ENCODE measurements at places on chromosomes 12 and 14.

- no peak for DNase-seq
Observed at GRCh38 chr12:11576104-11576503, 73.4 kb upstream of the ETV6 start.

DNA sequence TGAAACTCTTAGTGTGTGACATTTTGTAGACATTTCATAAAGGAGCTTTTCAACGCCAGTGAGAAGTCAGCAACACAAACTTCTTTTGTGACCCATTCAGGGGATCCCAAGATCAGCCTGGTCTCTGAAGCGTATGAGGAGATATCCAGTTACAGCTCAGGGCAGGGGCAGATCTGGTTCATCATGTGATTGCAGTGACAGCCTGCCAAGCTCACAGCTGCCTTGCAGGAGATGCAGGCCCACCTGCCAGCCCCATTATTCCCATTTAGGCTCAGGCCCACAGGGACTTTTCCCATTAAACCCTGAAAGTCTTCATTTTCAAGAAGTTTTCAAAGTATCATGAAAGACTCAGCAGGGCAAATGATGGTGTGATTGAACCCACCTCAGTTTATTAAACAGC, 38.3 kb downstream of the SRGAP1 start:
- no peak for DNase-seq

DNA sequence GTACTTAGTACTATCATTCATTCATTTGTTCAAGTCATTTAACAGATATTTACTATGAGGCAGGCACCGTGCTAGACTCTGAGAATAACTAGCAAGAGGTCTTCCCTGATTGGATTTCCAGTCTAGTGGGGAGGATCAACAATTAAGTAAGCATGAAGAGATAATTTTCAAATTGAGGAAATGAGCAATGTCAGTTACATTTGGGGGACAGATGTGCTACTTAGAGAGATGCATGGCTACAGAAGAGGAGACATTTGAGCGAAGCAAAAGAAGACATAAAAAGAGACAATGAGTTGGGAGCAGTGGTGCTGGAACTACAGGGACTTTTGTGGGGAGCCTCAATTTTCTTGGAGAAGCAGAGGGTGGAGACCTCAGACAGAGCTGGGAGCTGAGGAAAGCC, 7.7 kb downstream of the KCNA5 start:
- DNase-seq = no peak

- DNase-seq = no peak
Observed at GRCh38 chr14:76951166-76951565, 77.3 kb downstream of the IRF2BPL start.

GRCh38 chr12:65470256-65470655, 191.8 kb downstream of the MSRB3 start:
- DNase-seq = no peak

GRCh38 chr12:91311081-91311480, 128.5 kb upstream of the DCN start:
- no peak for DNase-seq

DNA sequence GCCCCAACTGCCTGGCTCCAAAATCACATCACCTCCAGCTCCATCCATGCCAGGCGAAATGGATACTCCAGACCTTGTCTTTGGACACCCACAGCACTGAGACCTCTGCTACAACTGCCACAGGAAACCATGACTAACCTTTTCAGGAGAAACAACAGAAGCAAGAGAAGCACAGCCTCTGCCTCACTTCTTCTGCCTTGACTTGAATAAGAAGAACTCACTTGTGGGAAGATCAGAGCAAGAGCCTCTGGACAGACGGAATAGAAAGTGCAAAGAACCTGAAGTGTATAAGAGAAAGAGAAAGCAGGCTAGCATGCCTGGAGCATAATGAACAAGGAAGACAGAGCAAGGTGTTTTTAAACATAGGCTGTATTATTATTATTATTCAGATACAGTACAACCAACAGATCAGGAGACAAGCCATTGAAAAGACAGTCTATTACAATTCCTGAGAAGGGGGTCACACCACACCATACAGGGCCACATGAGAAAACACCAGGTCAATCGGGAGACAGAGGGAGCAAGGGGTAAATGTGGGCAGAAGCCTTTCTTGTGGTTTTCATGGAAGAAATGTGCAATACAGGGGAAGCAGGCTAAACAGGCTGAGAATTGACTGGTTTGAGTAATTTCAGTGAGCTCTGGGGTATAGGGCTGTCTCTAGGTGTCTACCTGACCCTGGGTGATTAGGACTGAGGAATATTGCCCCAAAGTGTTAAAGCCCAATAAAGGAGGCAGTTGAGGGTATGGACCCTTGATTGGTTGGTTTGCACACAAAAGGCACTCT, 7.4 kb upstream of the OR10P1 start:
- no peak for DNase-seq

- no peak for DNase-seq
Observed at GRCh38 chr14:98819132-98819866, 452.7 kb downstream of the BCL11B start.

DNA sequence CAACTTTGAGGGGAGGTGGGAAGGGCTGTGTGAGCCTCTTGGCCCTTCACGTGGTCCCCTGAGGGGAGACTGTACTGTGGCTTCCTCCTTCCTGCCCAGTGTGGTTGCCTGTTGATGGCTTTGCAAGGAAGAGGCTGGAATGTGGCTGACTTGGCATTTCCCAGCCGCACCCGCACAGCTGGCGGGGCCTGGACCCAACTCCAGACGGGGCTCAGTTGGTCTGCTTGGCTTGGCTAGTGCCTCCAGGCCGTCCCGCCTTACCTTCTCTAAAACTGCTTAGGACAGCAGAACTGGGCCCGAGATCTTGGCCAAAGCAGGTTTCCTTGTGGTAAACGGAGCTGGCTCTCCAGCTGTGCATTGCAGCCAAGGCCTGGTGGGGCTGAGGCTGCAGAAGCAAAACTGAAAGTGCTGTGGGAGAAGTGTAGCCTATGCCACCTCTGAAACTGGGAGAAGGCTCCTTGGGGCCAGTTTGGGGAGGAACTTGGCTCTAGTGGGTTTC, 139.5 kb downstream of the SMOC1 start:
- no peak for DNase-seq

DNA sequence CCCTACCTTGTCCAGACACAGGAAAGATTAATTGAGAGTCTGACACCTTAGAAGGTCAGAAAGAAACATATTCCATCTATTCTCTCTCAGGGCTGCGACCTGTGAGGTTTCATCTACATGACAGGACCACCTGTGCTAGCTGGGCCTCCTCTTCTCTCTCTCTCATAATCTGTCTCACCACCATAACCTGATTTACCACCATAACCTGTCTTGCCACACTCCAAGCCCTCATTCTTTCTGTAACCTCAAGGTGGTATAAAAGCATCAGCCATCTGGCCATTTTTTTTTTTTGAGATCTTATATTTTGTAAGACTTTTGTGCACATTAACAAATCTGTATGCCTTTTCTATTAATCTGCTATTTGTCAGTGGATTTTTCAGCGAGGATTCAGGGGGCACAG, 75.5 kb downstream of the ACADS start:
- DNase-seq = no peak

DNA sequence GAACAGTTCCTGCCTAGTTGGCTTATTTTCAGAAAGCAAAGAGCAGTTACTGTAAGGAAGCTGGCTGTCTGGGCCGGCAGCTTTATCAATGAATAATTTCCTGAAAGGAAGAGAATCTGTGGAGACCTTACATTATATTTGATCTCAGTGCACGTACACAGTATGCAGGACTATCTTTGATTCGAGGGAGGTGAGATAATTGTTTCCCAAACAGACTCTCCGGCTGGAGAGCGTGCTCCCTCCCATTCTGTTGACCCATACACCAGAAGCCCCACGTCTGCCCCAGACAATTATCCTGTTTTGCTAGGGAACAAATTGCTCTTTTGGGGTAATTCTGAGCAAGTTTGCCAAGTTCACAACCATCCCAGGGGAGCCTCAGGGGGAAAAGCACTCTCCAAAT, 1115.0 kb downstream of the VRK1 start:
- DNase-seq = no peak

DNA sequence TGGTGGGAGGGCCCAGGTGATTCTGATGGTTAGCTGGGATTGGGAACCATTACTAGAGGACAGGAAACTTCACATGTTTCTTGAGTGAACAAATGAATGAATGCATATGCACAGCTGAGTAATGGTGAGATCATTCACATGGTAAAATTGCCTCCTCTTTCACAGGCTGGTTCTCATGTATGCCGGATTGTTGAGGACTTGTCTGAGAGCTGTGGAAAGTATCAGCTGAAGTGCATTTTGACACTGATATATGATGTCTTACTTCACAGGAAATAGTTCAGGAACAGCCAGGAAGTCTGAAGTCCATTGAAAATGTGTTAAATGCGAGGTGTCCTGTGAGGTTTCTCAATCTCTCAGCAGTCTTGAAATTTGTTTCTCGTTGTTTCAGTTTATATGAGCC, 77.6 kb upstream of the DACT1 start:
- no peak for DNase-seq

DNA sequence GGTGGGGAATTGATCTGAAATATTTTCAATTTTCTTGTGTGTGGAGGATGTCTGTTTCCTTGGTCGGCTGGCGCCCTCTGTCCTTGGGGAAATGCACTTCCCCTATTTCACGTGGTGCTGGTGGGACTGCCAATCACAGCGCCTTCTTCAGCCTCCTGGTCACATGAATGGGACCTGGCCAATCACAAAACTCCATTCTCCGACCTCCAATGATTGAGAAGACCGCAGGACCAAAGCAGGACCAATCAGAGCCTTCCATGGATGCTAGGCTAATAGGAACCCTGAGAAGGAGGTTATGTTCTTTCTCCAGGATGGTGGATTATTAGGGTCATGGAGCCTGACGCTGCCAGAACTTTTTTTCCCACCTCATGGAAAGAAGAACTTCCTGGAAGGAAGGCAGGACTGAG, 188.7 kb downstream of the TTC8 start:
- no peak for DNase-seq

Measured in cerebellum (tissue), 4 donors.